ENCODE measurements at places on chromosomes 12 and 14.
A peak's percentile ranks its signal among the peaks of the same experiment; 100 is the strongest.

DNA sequence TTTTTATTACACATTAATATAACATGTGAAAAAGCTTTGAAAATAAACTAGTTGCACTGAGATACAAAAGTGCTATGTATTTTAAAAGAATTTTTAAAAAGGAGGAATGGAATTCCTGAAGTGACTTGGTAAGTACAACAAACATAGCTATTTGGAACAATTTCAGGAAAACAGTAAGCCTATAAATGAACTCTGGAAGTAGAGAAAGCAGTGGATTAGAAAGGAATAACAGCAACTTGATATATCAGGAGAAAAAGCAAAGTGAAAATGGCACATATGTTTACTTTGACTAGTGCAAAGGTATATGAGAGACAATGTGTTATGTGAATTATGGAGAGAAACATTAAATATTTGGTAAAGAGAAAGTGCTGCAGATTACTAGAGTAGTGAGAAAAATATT lies 811.7 kb downstream of the C12orf50 start:
- no peak for DNase-seq

DNA sequence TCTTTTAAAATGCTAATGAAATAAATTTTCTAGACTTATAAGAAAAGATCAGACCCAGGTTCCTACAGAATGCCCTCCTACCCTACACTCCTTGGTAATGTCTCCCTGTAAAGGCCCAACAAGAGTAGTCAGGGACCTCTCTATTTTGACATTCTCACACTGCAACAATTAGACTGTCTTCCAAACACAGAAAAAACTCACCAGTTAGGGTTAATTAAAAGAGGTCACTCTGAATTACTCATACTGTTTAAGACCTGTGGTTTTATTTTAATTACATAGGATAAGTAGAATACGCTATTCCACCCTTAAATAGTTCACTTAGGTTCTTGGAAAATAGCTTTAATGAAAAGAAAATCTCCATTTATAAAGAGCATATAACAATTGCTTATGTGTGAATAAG lies 142.4 kb downstream of the ITPR2 start:
- no peak for DNase-seq

- DNase-seq, result no peak
Measured at GRCh38 chr12:6092784-6093722, 31.4 kb downstream of the VWF start.

GRCh38 chr12:88144546-88145468 lies 2.7 kb downstream of the TMTC3 start:
- DNase-seq, result no peak

GRCh38 chr12:91418221-91419090 lies 235.8 kb upstream of the DCN start:
- no peak for DNase-seq

DNA sequence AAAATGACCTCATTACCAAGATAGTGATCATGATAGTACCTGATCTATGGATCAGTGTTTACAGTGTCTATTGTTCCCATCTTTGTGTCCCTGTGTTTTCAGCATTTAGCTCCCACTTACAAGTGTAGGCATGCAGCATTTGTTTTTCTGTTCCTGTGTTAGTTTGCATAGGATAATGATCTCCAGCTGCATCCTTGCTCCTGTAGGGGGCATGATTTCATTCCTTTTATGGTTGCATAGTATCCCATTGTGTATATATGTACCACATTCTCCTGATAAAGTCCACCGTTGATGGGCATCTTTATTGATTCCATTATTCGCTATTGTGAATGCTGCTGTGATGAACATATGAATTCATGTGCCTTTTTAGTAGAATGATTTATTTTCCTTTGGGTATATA lies 215.4 kb upstream of the NAV3 start:
- no peak for DNase-seq

DNA sequence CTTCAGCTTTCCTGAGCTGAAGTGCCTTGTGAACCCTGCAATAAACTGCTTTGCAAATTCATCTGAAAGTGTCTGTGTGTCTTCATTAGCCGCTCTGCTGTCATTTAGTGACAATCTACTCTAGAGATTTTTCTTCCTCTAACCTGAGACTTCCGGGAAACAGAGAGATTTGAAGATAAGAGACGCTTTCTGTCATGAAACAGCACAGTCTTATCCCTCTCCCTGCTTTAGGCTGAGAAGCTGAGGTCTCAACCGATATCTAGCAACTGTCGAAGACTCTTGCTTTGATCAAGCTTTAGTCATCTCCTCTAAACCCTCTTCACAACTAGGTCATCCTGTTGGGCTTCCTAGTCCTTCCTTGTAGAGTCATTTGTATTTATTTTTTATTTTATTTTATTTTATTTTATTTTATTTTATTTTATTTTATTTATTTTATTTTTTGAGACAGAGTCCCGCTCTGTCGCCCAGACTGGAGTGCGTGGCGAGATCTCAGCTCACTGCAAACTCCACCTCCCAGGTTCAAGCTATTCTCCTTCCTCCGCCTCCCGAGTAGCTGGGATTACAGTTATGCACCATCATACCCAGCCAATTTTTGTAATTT lies 1.2 kb downstream of the RNASE2 start:
- DNase-seq, result no peak

- no peak for DNase-seq
Measured at GRCh38 chr12:10289005-10289754, 18.5 kb upstream of the KLRD1 start.

DNA sequence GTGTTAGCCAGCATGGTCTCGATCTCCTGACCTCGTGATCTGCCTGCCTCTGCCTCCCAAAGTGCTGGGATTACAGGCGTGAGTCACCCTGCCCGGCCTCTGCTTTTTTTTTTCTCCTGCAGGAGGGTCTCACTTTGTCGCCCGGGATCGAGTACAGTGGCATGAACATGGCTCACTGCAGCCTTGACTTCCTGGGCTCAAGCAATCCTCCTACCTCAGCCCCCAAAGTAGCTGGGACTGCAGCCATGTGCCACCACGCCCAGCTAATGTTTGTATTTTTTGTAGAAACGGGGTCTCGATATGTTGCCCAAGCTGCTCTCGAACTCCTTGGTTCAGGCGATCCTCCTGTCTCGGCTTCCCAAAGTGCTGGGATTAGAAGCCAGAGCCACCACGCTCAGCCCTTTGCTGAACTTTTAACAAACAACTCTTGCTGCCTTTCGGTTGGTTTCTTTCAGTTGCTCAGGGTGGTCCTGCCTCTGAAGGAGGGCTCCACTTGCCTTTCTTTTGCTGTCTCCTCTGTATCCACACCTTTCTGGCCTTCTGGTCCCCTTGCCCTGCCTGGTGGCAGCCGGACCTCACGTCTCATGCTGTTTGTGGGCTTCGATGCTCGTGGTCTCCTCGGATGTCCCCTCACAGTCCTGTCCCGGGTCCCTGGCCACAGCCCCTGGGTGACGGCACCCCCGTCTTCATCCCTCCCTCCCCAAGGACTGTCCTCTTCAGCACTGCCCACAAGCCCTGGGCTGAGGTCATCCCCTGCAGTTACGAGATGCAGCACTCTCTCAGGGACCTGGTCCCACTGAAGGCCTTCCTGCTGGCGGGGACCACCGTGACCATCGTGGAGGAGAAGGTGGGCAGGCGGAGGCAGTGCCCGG lies 3.8 kb upstream of the B3GNT4 start:
- DNase-seq, result peak; percentile 39

DNA sequence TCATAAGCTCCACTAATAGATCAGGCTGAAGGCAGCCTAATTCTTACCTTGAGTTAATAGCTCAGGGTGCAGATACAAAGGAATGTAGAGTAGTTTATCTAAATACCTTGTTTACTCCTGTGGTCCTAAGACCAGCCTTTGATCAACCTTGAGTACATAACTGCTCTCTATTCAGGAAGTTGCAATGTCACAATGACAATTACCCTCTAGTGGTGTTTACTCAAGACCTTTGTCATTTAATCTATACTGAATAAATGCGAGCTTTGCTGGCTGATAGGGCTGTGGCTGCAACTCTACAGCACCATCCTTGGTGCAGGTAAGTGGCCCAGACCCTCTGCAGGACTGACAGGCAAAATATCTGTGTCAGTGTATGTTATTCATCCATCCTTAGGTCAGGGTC lies 282.7 kb downstream of the ATXN7L3B start:
- DNase-seq, result no peak

GRCh38 chr12:94073441-94074051 lies 74.8 kb upstream of the PLXNC1 start:
- no peak for DNase-seq

GRCh38 chr12:29230800-29231560 lies 81.9 kb downstream of the FAR2 start:
- no peak for DNase-seq

DNA sequence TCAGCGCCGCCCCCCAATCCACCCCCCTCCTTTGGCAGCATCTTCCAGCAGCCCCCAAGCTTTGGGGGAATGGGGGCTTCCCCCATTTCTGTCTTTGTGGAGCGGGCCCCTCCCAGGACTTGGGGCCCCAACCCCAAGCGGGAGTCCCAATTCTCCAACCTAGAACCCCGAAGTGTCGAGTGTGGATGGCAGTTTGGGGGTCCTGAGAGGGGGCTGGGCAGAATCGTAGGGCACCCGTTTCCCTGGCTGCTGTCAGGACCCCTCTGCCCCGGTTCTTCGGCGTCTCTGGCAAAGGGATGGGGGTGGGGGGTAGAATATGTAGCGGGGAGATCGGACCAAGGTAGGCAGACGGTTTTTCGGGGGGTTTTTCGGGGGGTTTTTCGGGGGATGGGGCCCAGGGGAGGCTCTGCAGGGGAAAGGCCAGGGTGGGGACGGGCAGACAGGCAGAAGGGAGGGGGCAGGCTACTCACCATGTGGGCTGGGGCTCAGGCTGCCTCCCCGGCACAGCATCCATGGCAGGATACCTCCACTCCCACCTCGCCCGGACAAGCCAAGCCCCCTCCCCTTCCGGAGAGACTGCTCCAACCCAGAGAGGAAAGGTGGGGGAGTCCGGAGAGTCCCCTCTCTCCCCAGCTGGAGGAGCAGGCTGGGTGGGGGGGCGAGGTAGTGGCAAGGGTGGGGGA lies 739 bp downstream of the JPH4 start:
- DNase-seq, result no peak

Measured in activated effector memory CD4-positive, alpha-beta T cell treated with anti-CD3 and anti-CD28 coated beads, Interleukin-2, amount 50 U/mL, for 16 hours (primary cell).